ENCODE measurements at places on chromosomes 5 and 9. TPM values are rescaled to one million over a fixed set of nuclear protein-coding genes. Genes with fewer than 3 reads are reported as not detected.

- DNase-seq, result no peak
Measured at GRCh38 chr5:66704790-66705425, 108.7 kb downstream of the MAST4 start.

The IL13 gene
- total RNA-seq, result not detected

The ESM1 gene
- total RNA-seq, result not detected

DNA sequence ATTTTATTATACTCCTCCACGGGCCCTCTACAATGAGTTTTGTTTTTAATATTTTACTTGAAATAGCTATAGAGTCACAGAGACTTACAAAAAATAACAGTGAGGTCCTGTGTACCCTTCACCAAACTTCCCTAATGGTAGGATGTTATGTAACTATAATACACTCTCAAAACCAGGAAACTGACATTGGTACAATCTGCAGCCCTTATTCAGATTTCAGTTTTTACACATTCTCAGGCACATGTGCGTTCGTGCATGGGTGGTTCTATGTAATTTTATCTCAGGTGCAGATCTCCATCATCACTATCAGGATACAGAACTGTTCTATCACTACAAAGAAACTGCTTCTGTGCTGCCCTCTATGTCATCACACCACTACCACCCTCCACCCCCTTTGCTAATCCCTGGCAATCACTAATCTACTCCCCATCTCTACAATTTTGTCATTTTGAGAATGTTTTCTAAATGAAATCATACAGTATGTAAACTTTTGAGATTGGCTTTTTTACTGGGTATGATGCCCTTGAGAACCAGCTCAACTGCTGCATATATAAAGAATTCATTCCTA lies 16.4 kb downstream of the RAB14 start:
- no peak for DNase-seq

DNA sequence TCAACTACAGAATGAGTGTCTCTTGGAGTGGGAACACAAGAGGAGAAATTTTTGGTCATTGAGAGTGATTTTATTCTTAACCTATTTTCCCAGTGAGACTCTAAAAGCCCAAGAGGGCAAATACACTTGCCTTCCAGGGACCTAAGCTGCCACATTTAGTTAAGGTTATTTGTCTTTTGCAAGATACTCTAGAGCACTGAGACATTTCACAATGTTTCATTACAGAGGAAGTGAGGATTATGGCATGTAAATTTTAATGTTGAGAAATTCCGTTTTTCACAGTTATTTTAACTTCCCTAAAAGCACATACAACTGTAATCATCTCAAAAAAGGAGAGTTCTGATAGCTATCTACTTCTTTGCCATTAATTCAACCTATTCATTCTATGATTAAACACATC lies 38.7 kb upstream of the RAB3C start:
- DNase-seq, result no peak

The PDCD1LG2 gene
- not detected for total RNA-seq

DNA sequence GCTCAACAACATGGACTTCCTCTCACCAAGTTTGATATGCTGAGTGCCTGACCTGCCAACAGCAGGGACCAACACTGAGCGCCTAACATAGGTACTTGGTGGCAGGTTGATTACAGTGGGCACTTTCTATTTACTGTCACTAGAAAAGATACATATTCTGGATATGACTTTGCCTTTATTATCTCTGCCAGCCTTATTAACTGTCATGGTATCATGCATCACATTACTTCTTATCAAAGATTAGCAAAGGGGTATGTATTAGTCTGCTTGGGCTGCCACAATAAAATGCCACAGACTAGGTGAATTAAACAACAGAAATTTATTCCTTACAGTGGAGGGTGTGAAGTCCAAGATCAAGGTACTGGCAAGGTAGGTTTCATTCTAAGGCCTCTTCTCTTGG lies 14.3 kb upstream of the C1QTNF2 start:
- DNase-seq, result no peak

- no peak for DNase-seq
Measured at GRCh38 chr9:21030389-21031035, 928 bp downstream of the HACD4 start.

DNA sequence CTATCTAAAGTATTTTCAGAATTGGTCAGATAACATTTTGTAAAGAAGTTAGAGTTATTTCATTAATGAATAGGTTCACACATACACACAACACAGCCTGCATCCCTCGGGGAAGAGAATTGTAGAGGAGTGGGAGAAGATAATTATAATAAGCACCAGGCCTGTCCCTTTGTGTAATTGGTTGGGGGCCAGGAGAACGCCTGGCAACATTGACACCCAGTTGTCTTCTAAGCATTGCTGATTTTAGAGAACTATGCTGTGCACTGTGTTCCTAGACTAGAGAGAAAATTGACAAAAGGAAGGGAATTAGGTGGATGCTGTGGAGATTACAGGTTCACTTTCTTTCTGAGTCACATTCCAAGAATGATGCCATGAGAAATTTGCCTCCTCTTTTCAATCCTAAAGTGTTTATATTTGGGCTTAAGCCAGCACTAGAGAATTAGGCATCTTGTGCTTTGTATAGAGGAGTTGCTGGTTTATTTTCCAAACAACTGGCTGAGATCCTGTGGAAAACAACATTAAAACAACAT lies 247.6 kb downstream of the COX7C start:
- no peak for DNase-seq

DNA sequence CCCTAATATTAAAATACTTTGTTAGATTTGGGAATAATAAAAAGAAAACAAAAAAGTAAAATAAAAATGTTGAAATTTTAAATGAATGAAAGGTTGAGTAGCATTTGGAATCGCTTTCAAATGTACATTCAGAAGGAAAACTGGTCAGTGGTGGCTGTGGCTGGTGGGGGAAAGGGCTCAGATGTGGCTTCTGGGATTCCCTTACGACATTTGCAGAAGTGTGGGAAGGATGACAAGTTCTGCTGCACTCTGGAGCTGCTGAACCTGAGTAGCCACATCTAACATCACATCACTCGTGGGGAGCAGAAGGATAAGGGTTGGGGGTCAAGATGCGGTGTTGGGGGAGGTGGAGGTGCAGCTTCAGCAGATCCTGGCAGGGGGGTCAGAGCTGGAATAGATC lies 25.6 kb upstream of the CAST start:
- DNase-seq, result no peak

GRCh38 chr9:27212621-27213020 lies 84.3 kb downstream of the EQTN start:
- DNase-seq, result no peak
